Gastroesophageal sphincter (tissue), 4 donors: ENCODE measurements at places on chromosomes 7 and 10.

- ATAC-seq = no peak
Observed at GRCh38 chr10:121838931-121839330, 88.9 kb downstream of the ATE1 start.

DNA sequence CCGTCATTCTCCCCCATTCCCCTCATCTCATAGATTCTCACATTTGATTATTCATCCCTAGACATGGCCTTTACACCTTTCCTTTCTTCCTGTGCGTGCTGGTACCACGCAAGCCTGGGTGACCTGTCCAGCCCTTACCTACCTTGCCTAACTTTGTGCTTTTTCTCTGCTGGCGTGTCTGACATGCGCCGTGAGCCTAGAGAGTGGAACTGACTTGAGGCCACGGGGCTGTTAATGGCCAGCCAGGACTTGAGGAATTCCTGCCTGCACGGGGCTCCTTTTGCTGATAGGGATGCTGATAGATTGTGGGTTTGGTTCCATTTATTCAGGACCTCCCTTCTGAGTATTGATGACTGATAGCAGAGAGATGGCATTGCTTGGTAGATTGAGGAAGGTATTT, 134.2 kb downstream of the DOCK1 start:
- no peak for ATAC-seq

DNA sequence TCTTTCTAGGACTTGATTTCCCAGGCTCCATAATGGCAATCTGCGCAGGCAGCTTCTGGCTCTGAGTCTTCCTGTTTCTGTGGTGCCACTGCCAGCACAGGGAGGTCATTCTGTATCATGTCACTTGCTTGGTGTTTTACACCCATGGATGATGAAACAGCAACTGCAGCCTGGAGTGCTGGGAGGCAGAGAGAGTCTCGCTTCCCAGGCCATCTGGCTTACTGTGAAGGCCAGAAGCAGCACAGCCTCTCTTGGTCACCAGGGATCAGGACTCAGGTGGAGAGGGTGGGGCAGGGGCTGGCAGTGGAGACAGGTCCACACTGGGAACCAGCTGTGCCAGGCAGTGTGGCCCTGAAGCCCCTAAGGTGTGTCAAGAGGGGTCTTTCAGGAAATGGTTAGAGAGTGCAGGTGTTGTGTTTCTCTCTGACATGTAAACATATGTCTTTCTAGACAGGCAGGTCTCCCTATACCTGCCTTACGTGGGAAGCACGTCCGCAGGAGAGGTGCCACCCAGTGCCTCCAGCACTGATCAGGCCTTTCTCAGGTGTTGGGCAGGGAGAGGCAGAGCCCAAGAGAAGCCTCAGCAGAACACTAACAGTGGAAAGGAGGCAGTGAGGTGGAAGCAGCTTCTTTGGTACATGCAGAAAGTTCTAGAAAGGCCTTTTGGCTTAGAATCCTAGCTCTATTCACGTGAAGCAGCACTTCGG, 71.4 kb downstream of the INSIG1 start:
- no peak for ATAC-seq

GRCh38 chr10:21336476-21337170, 188.9 kb downstream of the SKIDA1 start:
- peak; percentile 57 for ATAC-seq

DNA sequence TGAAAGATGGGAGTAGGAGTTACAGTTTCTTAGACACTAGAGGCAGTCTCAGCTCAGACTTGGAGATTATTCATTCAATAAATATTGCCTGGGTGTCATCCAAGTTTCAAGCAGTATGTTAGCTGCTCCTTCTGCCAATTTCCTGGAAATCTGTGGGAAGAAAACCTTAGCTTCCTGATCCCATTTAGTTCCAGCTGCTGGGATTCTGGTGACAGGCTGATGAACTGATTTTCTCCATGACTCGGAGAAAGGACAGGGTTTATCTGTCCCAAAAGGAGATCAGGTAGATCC, 95.8 kb downstream of the CLEC2L start:
- no peak for ATAC-seq
